ACHN (cell line): ENCODE measurements at places on chromosomes 16 and 17.

DNA sequence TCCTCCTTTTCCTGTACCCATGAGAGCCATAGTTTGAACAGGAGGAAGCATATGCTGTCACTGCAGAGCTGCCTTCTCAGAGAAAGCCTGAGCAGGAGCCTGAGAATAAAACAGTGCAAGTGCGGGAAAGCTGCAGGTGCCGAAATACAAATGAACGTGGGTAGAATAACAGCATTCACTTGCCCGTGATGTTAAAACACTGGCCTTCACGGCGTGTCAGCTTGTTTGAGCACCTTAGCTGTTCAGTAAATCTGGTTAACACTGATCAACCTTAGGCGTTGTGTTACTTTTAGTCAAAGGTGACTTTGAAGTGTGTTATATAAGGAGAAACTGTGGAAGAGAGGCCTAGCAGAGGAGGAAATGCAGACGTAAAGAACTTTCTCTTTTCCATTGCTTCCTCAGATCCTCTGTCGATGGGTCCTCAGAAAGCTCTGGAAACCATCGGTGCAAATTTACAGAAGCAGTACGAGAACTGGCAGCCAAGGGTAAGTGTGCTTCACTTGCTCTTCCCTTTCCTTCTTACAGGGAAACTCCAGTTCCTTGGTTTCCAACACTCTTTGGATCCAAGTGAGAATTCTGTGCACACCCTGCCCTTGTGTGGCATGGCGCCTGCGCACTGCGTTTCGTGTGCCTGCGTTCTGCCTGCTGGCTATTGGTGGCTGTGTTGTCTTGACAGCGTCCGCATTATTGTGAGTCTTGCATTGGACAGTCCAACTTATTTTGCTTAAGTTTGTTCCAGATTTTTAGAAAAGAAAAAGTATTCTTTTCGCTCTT is 98.9 kb downstream of the RPTOR start:
- no peak for DNase-seq

- no peak for DNase-seq
These were observed 81.4 kb downstream of the SLC39A11 start for GRCh38 chr17:73011016-73011486.

DNA sequence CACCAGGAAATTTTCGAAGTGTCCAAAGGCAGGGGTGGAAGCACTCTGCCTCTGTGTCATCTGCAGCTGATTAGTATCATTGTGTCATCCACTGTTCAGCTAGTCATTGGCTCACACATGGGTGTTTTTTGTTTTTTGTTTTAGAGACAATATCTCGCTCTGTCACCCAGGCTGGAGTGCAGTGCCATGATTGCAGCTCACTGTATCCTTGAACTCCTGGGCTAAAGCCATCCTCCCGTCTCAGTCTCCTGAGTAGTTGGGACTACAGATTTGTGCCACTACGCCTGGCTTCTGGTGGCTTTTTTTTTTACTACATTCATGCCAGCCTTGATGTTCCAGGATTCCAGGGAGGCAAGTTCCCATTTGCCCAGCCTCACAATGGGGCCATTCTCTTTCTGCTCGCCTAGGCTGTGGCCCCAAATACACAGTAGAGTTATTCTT is 32.5 kb upstream of the MYO18A start:
- no peak for DNase-seq

DNA sequence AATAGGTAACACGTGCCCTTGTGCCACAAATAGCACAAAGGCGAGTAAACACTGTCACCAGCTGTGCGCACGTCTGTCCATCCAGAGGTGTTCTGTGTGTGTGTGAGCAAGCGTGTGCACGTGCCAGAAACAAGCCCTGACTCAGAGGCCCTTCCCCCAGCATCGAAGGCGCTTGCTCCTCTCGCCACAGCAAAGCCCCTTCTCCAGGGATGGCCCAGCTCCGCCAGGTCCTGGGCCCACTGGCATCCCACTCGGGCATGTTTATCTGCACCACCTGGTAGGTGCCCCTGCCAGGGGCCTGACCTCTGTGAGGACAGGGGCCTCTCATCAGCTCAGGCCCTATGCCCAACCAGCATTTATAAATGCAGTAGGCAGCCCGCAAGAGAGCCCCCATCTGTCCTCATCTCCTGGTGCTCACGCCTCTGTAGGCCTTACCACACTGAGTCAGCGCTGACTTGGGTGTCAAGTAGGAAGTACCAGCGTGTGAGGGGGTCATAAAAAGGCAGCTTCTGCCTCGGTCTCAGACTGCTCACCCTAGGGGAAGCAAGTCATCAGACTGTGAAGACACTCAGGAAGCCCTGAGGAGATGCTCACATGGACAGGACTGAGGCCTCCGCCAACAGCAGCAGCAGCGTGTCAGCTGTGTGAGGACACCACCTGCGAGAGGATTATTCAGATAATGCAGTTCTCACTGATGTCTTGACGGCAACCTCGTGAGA is 10.8 kb downstream of the TMEM235 start:
- no peak for DNase-seq

DNA sequence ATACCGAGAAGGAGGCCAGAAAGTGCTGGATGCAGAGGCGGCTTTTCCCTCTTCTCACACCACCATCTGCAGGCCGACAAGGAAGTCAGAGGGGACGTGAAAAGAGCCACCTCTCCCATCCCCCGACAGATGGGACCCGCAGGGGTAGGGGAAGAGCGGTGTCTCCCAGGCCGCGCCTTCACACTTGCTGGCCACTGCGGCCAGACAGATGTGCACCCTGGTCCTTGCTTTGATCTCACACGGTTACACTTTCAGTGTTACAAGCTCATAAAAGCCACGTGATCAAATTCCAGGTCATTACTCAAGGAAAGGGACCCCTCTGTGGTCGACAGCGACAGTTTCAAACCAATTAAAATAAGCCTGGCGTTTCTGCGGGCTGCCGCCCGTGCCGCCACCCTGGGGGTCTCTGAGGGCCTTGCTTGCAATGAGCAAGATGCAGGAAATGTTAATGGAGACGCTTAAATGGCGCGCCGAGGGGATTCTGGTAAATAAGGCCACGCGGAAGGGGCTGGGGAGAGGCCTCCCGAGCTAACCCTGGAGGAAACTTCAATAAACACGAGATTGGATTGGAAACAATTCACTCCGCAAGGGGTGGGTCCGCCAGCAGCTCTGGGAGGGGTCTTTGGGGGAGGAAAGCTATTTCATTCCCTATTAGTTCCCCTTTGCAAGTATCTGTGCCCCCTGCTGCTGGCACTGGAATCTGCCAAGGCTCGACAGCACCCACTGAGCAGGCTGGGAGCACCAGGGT is 240.9 kb downstream of the ENGASE start:
- no peak for DNase-seq

DNA sequence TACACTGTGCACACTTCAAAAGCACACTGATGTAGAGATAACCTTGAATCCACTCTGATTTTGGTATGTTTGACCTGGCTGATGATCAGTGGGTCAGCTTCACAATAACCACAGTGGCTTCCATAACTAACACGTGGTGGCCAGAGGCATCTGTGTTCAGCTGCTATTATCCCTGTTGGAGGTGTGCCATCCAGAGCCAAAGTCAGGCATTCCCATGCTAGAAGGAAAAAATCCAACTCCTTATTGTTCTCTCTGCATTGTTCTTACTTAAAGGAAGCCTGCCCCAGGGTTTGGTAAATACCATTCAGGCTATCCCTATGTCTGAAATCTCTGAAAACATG is 127.3 kb upstream of the MON1B start:
- no peak for DNase-seq

GRCh38 chr17:48310748-48311213 is 119.2 kb downstream of the SKAP1 start:
- peak; percentile 40 for DNase-seq

- DNase-seq: peak; percentile 62
These were observed 19.5 kb downstream of the PCTP start for GRCh38 chr17:55770196-55770870.

GRCh38 chr17:56774650-56775049 is 59.1 kb downstream of the C17orf67 start:
- DNase-seq: no peak

- no peak for DNase-seq
These were observed 78.1 kb upstream of the BRD7 start for GRCh38 chr16:50446861-50447260.

DNA sequence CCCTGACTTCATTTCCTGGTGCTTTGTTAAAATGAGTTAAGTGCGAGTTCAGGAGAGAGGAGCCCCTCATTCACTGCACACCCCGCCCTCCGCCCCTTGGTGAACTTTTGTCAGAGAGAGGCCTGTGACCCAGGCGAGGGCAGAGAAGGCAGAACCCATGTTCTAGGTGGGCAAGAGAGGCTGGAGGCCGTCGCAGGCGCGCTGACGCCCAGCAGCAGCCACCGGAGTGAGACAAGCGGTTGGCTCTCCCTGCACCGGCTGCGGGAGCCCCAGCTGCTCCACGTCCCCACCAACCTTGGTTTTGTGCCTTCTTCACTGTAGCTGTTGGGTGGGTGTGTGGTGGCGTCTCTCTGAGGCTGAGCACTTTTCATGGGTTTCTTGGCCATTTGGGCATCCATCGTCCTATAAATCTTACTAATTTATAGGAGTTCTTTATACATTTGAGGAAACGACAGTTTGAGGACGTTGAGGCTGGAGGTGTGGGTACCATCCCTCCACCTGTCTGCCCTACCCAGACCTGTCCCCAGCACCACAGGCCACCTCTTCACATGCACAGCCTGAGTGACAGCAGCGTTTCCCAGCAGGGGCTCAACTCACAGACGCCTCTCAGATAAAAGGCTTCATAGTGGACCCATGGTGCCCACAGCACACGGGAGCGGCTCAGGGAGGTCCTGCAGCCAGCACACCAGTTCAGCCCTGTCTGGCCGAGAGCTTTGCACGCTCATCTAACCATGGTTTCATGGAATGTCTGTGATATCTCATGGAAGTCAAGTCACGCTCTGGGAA is 45.2 kb upstream of the CBFA2T3 start:
- no peak for DNase-seq

GRCh38 chr17:27269201-27269600 is 24.7 kb upstream of the WSB1 start:
- no peak for DNase-seq

DNA sequence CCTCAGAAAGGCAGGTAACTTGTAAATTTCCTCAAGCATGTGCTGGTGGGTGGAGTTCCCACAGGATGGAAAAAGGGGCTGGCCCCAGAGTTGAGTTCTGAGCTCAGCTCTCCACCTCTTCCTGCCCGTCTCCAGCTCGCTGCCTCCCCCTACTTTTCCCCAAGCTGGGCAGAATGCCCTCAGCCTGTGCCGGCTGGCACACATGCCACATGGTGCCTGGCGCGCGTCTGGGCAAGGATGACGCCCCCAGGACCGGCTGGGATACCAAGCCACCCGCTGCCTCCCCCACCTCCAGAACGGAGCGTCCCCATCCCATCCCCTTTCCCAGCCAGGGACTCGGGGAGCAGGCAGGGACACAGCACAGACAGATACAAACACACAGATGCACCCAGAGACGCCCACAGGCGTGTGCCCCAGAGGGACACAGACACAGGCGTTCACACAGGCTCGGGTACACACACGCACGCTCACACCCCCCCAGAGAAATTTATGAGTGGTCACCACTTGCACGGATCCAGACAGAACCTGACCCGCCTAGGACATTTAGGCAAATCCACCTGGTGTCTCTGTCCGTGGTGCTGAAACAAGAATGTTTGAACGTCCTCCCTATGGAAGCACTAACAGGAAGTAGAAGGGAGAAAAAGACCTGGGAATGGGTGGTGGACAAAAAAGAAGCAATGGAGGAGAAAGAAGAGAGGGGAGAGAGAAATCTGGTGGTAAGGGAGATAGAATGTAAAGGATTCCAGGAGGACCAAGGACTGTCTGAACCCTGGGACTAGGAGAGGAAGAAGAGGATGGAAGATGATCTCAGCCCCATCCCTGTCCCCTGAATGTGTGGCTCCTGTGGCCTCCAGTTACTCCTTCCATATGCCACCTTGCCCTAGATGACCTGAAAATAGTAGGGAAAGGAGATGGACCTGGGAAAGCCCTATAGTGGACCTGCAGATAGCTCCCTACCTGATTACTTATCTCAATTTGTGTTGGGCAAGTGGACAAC is 15.5 kb downstream of the NEUROD2 start:
- DNase-seq: peak; percentile 69

- peak; percentile 67 for DNase-seq
These were observed 12.1 kb upstream of the NDUFAB1 start for GRCh38 chr16:23608194-23608593.

DNA sequence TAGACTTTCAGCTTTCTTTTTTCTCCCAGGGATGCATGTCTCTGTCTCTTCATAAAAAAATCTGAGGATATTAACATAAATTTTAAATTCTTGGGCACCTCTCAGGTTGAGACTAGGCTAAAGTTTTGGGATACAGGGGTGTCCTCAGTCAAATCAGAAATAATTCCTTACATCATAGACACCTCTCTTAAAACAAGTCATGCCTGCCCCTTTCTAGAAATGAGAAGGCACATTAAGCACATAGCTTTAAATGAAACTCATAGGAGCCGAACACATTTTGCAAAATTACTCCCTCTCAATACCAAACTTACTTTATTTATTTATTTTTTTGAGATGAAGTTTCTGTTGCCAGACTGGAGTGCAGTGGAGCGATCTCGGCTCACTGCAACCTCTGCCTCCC is 67.3 kb upstream of the BCAR1 start:
- no peak for DNase-seq

DNA sequence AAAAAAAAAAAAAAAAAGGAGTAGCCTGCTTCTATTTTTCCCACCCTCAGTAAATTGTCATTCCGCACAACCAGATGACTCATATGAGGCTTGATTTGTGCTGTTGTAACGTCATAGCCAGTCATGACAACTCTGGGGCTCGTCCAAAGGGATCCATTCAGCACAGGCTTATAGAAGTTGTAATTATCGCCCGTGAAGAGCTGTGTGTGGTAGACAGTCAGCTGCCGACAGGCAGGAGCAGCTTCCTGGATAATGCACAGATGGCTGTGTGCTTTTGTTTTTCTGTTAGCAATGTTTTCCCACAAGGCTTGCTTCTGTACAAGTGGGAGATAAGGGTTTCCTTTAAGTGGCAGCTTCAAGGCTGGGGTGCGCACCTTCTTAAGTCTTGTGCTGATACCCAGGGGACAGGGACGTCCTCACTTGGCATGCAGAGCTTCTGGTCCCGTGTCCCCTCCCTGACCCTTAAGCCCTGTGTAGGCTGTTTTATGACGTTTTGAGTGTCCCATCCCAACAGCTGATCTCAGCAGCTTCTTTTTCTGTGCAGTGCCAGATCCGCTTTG is 26.0 kb downstream of the SNX29 start:
- no peak for DNase-seq

DNA sequence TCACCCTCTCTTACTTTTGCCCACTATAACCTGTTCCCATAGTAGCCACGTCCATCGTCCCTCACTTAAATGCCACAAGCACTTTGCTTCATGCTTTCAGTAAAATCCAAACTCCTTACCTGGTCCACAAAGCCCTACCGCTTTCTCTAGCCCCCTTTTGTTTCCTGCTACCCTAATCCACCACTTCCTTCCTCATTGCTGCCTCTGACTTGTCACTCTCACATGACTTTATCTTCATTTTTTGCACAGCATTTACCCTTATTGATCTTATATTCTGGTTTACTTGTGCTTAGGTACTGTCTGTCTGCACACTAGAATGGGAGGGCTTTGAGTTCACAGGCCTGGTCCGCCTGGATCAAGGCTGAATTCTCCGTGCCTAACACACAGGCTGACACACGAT is 340.0 kb downstream of the XYLT1 start:
- no peak for DNase-seq

GRCh38 chr17:57898487-57899311 is 48.9 kb upstream of the MRPS23 start:
- peak; percentile 42 for DNase-seq

GRCh38 chr16:88991813-88992350 is 14.9 kb upstream of the CBFA2T3 start:
- no peak for DNase-seq
